Mesendoderm (in vitro differentiated cells): ENCODE measurements at places on chromosomes 1 and 21.
A peak's percentile ranks its signal among the peaks of the same experiment; 100 is the strongest.

- no peak for DNase-seq
Measured at GRCh38 chr1:68725001-68725752, 228.3 kb upstream of the DEPDC1 start.

GRCh38 chr1:160148121-160148520 lies 3.3 kb upstream of the ATP1A4 start:
- no peak for DNase-seq

GRCh38 chr1:1427106-1427819 lies 6.2 kb upstream of the ANKRD65 start:
- peak; percentile 22 for DNase-seq

GRCh38 chr1:205458777-205459566 lies 3.1 kb upstream of the BLACAT1 start:
- peak; percentile 85 for DNase-seq

- no peak for DNase-seq
Measured at GRCh38 chr1:224092601-224093000, 21.3 kb upstream of the FBXO28 start.

DNA sequence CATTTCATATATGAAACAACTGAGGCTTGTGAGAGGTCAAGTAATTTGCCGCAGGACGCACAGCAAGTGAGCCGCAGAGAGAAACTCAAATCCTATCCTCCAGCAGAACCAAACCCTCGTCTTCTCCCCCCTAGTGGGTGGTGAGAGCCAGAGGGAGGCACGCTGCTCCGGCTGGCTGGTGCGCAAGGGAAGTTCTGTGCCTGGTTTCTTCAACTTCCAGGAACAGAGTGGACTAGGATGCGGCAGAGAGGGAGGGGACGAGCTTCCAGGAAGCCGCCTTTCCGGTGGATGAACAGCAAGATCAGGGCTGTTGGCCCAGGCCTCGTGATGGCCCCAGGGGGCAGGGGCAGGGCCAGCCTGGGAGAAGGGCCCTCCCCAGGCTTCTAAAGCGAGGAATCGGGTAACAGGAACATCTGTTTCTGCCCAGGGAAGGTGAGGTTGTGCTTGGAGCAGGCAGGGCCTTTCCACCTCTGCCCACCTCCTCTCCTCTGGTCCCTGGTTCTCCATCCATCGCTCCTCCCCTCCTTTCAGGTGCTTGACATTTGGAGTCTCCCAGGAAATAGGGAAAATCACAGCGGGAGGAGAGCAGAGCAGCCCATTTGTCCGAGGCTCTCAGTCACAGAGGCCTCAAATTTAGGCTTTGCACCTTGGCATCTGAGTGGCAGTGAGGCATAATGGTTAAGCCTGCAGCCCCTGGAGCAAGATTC lies 16.8 kb upstream of the PDIK1L start:
- peak; percentile 96 for DNase-seq

DNA sequence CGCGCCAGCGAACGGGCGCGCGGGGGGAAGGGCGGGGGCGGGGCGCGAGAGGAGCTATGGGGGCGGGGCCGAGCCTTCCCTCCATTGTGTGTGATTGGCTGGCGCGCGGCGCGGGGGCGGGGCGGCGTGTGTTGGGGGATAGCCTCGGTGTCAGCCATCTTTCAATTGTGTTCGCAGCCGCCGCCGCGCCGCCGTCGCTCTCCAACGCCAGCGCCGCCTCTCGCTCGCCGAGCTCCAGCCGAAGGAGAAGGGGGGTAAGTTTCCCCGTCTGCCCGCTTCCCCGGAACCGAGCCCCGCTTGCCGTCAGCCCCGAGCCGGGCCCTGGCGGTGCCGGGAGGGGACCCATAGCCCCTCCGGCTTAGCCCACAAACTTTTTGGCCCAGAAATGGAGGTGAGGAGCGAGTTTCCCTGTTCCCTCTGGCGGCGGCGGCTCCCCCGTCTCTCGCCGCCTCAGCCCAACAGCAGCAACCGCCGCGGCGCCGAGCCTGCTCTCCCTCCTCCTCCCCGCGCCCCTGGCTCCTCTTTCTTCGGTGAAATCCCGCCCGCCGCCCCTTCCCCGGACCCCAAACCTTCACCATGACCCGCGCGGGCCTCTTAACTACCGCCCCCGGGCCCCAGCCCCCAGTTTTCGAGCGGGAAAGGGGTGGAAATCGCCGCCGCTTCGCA lies at the start of gene H3-3A:
TSS of gene H3-3A (plus strand) at position 159 of the 666 bp plus-strand sequence. CDS start 1,636 bp downstream, outside the sequence.
- peak; percentile 96 for DNase-seq

- peak; percentile 74 for DNase-seq
Measured at GRCh38 chr1:241985787-241986186, 13.1 kb downstream of the MAP1LC3C start.
